Right ventricle myocardium superior (tissue), 1 donor: ENCODE measurements at places on chromosomes 11 and 22. TPM values are rescaled to one million over a fixed set of nuclear protein-coding genes. Genes with fewer than 3 reads are reported as not detected.

The CCDC15 gene
- 0.24 TPM for total RNA-seq

The PLCB3 gene
- 11.3 TPM for total RNA-seq

The OR52B2 gene
- total RNA-seq, result not detected

The OR5A1 gene
- not detected for total RNA-seq

The CNTF gene
- total RNA-seq, result 0.73 TPM

The MYRF gene
- total RNA-seq, result 0.16 TPM

The PANX3 gene
- not detected for total RNA-seq

The OR51G2 gene
- not detected for total RNA-seq

The STK33 gene
- 25.9 TPM for total RNA-seq

The C11orf52 gene
- 1.7 TPM for total RNA-seq

GRCh38 chr22:37487129-37487528, 945 bp upstream of the MFNG start:
- DNase-seq, result no peak

DNA sequence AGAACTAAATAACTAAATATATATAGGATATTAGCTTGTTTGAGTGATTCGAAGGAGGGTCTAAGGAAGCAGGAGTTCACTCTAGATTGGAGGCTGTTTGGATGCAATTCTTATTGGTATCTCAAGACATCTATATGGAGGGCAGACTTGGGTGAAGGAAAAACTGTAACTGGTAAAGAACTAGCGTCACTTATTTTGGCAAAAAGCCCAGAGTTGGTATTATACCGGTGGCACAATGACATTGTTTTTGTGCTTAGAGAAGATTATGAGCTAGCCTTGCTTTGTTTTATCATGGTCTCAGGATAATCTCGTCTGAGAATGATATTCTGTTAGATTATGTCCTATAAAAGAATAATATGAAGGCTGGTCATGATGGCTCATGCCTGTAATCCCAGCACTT, 6.0 kb upstream of the SLC35F2 start:
- no peak for DNase-seq

DNA sequence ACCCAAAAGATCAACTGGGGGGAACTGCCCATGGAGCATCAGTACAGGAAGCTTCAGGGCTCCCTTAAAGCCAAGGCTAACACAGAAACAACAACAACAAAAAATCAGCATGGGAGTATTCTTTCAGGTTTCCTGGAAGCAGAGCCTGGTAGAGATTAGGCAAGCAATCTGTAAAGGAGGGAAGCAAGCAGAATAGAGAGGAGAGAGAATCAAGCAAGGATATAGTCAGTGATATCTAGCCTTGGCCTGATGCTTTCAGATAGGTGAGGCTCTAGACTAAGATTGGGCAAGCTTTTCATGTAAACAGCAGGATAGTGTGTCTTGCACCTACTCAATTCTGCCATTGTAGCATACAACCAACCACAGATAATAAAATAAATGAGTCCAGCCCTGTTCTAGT, 44.4 kb upstream of the FAT3 start:
- no peak for DNase-seq

DNA sequence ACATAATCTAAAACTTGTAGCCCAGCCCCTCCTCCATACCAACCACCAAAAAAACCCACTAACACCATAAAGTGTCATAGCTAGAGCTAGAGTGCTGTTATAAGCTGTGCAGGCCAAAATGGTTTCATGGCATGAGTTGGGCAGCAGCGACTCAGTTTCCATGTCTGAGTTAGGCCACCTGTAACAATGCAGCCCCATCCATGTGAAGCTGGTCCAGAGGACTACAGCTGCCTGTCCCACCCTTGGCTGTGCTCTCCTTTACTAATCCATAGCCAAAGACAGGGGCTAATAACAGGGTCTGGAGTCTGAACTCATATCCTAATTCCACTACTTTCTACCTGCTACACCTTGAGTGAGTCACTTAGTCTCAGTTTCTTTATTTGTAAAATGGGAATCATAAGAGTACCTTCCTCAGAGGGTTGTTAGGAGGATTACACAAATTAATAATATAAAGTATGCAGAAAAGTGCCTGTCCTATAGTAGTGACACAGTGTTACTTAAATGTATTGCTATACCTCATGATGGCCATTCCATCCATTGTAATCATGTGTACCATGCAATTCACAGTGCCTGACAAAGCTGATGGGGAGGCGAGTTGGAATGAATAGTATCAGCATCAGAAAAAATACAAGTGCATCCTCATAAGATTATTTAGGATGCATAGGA, 20.6 kb downstream of the KCNQ1OT1 start:
- no peak for DNase-seq

DNA sequence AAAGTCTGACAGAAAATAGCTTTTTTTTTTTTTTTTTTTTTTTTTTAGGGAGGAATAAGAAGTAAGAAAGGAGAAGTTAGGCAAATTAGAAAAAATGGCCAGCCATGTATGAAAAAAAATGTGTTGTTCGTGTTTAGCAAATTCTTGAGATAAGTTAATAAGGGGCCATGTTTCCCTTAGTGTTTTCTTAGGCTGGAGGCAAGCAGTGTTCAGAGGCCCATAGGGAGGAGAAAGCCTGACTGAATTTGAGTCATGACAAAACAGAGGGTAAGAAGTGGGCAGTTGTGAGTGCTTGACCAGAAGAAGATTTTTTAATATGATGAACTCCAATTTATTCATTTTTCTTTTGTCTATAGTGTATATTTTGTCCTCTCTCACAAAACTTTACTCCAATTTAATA, 766.4 kb downstream of the FAM181B start:
- no peak for DNase-seq

GRCh38 chr11:70085815-70086769, 8.0 kb downstream of the ANO1 start:
- no peak for DNase-seq

GRCh38 chr11:113642090-113642489, 64.0 kb downstream of the TMPRSS5 start:
- DNase-seq, result no peak

- peak; percentile 11 for DNase-seq
Measured at GRCh38 chr11:66339162-66339675, 3.0 kb upstream of the RIN1 start.

- no peak for DNase-seq
Measured at GRCh38 chr11:77400271-77400670, 73.6 kb downstream of the PAK1 start.

- DNase-seq, result peak; percentile 88
Measured at GRCh38 chr11:33808228-33808828, 34.0 kb upstream of the FBXO3 start.

DNA sequence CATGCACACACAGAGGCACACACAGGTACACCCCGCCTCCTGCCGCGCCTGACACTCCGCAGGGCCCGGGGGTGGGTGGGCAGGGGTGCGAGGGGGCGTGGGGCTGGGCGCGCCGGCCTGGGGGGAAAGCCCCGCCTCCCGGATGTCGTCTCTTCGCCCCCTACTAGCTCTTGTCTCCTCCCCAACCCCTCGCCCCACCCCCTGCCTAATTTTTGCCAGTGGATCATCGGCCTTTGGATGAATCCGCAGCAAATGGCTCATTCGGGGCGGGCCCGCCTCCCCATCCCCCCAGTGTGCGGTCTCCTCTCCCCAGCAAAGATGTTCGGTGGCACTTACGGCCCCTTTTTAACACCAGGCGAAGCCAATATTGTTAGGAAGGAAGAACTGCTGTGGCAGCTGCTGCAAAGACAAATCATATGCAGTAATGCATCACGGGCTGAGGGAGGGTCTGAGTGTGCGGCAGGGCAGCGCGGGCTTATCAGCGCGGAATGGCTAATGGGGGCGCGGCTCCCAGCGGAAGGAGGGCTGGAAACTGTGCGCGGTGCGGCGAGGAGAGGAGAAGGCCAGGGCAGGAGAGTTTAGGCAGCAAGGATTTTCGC, 13.4 kb upstream of the NECTIN1 start:
- no peak for DNase-seq

DNA sequence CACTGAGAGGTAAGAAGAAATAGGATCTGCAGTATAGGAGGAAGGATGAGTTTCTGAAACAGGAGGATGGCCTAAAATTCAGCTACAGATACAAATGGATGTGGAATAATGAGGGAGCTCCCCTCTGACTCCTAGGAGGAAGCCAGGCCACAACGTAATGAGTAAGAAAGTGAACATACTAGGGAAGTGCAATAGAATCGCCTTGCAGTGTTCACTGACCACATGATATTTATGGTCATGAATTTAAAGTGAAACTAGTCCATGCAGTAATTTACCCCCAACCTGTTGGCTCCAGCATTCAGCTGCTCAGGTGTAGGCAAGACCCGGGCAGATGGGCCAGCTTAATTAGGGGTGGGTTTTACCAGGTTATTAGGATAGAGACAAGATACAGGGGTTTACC, 101.7 kb downstream of the DEUP1 start:
- no peak for DNase-seq

DNA sequence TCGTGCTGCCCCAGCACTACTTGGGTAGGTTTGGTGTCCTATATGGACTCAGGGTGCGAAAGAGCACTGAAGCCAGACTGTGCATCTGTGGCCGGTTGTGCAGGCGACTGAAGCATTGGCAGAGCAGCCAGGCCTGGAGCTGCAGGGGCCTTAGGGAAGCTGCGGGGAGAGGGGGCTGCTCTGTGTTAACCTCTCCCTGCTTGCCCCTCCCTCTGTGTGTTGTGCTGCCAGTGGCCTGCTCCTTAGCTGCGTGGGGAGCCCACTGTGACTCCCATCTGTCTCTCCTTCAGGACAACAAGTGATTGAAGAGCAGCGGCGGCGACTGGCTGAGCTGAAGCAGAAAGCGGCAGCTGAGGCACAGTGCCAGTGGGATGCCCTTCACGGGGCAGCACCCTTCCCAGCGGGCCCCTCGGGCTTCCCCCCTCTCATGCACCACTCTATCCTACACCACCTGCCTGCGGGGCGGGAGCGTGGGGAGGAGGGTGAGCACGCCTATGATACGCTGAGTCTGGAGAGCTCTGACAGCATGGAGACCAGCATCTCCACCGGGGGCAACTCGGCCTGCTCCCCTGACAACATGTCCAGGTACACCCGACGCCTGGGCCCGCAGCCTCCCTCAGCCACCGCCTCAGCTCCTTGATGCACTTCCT, 34.3 kb downstream of the TREH start:
- DNase-seq, result no peak

- no peak for DNase-seq
Measured at GRCh38 chr11:13297917-13298356, 20.3 kb downstream of the BMAL1 start.

GRCh38 chr11:117819096-117820040, 5.2 kb downstream of the FXYD2 start:
- peak; percentile 79 for DNase-seq

- no peak for DNase-seq
Measured at GRCh38 chr11:35602160-35602793, 16.0 kb upstream of the FJX1 start.

GRCh38 chr11:61892085-61892370, 683 bp upstream of the FADS3 start:
- DNase-seq, result no peak

GRCh38 chr11:23310276-23310675, 450.0 kb upstream of the CCDC179 start:
- no peak for DNase-seq

DNA sequence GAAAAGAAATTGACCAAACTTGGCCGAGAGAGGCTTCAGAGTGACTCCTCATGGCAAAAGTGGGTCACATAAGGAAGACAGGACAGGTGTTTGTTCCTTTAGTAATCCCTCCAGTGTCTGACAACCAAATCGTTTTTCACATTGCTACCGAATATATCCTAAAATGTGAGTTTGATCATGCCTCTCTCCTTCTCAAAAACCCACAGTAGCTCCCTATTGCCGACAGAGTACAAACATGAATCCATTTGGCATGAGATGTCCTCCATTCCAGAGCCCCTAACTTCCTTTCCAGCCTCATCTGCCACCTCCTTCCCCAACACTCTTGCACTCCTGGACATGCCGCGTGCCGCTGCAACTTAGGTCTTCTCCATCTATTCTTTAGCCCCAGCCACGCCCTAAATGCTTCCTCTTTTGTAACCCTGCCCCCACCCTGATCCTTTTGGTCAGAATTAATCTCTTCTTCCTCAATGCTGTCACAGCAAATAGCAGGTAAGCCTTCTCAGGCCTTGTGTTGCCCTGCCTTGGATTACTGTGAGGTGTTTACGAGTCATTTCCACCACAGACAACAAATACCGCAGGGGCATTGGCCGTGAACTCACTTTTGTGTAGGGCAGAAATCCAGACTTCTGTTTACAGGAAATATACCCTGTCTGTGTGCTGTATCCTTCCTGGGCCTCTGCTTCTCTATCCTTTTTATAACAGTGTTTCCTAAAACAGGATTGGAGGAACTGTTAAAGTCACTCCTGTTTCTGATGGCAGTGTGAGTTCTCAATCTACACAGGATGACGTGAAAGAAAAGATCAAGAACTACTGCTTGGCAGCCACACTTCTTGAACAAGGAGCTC, 66.0 kb upstream of the FTH1 start:
- DNase-seq, result no peak

DNA sequence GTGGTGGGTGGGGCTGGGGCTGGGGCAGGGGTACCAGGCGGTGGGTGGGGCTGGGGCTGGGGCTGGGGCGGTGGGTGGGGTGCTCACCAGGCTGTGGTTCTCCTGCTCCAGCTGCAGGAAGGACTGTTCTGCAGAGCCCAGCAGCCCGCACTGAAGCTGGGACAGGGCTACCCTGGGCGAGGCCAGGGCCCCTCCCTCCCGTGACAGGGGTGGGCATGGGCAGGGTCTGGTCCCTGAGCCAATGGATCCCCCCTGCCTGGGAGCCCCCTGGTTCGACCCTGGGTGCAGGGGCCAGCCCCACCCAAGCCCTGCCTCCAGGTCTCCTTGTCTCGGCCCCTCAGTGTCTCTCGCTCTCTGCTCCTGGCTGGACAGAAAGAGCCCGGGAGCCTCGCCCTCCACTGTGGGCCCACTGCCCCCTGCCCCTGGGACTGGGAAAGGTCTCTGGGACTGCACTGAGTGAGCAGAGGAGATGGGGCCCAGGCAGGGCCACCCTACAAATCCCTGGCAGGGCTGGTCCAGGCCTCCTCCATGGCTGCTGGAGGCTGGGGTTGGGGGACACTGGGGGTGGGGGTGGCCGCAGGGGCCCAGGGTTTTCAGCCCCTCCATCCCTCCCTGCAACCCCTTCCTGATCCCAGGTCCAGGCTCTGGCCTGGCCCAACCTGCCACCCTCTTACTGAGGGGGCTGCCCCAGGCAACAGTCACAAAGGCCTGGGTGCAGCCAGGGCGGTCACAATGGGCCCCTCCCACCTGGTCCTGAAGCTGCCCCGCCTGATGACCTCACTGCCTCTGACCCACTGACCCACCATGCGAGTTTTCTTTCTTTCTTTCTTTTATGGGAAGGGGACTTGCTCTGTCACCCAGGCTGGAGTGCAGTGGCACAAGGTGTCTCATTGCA, at the start of gene CCDC188:
Gene CCDC188 (minus strand): TSS at position 675 of the 895 bp plus-strand sequence. CDS start 69 bp downstream, at position 606.
- DNase-seq, result no peak

DNA sequence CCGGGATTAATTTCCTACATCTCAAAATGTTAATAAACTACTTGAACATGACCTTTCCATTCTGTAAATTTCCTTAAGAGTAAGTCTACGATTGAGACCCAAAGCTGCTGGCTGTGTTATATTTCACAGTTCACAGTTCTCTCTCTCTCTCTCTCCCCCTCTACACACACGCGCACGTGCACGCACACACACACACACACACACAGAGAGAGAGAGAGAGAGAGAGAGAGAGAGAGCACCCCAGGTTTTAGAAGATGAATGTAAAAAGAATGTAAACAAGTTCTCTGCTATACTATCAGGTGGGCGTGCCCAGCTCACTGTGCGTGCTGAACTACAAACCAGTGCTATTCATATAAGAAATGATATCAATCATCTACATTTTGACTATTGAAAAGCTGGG, 3.3 kb downstream of the BDNF start:
- DNase-seq, result no peak

- no peak for DNase-seq
Measured at GRCh38 chr22:46625113-46625842, 5.1 kb downstream of the GRAMD4 start.

GRCh38 chr11:121657146-121657545, 204.4 kb upstream of the SORL1-AS1 start:
- DNase-seq, result no peak

GRCh38 chr11:3129181-3129590, 35.9 kb downstream of the OSBPL5 start:
- peak; percentile 30 for DNase-seq
